OCI-M1 (cell line): ENCODE measurements at places on chromosomes 3 and 15.

GRCh38 chr3:38925351-38925750, 109.3 kb upstream of the SCN10A start:
- DNase-seq, result no peak

- no peak for DNase-seq
These were observed 188.6 kb upstream of the TBL1XR1 start for GRCh38 chr3:177385831-177386301.

GRCh38 chr3:119428538-119428937, 34.9 kb downstream of the TMEM39A start:
- DNase-seq, result peak; percentile 11

DNA sequence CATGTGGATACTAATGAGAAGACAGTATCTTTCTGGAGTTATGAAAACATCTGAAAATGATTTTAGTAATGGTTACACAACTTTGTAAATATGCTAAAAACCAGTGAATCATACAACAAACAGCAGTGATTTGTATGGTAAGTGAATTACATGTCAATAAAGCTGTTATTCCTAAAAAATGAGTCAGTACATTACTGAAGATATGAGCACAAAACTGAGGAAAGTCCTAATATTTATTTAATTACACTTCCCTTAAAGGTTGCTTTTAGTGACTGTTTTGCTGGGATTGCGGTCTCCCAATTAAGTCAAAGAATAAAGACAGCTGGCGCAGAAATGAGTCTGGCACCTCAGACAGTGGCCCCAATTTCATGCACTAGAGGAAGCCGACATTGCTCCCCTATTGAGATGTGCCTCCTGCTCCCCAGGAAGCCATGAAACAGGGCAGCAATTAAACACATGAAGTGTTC, 50.9 kb upstream of the FSIP1 start:
- no peak for DNase-seq

GRCh38 chr15:101242999-101243336, 8.9 kb downstream of the CHSY1 start:
- DNase-seq, result no peak

DNA sequence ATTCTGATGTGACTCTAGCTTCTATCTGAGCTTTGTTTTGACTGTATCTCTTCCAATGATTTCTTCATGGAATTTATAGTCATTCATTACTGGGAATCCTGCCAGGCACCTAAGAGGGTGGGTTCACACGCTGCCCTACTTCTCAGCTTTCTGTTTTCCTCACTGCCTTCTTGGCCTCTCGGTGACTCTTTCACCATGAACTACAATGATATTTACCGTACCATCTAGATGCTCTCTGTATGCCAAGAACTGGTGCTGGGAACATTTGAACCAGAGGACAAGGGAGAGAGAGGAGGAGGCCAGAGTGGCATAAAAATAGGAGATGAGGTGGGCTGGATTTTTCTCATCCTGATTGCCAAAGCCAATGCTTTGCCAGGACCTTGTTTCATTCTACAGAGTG, 280.0 kb upstream of the P2RY1 start:
- no peak for DNase-seq

DNA sequence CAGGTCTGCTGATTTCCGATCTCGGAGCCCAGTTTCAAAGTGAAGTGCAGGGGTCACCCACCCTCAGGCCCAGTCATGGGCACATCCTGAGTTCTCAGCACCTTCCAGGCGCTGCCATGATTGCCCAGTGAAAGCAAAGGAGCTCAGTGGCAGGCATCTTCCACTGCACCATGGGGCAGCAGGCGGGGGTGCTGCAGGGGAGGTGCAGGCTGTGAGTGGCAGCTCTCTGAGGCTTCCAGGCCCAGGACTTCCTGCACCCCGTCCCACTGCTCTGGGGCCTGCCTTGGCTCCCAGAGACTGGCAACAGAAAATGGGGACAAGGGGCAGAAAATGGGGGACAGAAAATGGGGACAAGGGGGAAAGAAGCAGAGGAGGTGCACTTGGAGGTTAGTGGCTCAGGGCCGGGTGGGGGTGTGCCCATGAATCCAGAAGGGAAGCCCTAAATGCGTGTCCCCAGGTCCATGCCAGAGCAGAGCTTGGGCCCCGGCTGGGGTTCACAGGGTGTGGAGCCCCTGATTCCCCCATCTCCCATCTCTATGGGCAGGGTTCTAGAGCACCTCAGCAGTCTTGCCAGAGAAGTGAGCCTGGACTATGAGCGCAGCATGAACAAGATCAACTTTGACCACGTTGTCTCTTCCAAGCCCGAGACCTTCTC, 28.0 kb downstream of the DNAH1 start:
- DNase-seq, result no peak

DNA sequence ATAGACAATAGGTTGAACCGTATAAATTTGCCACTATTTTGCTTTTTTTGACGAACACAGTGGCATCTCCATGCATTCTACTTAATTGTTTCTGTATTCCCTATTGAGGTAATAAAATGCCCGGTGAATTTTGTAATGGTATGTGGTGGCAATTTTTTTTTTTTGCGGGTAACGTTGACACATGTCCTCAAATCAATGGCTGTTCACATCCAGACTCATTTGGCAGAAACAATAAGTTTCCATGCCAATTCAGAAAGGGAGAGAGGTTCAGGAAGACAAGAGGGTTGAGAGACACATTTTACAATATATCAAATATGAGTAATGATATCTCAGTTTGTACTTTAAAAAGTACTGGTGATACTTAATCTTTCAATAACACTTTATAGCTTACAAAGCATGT, 463.9 kb downstream of the WDR72 start:
- no peak for DNase-seq

GRCh38 chr3:124156866-124157712, 165.2 kb upstream of the ROPN1 start:
- no peak for DNase-seq

DNA sequence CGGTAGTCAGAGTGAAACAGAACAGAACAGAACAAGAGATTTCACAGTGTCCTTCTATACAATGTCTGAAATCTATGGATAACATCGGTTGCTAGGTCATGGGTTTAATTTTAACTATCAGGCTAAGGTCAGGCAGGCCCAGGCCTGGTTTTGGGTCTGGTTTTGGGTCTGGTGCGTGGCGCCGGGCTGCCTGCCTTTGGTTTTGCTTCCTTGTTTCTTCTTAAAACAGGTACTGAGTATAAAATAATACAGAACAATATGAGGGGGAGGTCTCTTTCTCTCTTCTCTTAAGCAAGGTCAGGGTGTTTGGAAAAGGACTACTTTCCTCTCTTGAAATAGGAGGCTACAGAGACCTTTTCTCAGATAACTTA, 1.4 kb downstream of the AEN start:
- DNase-seq, result no peak

DNA sequence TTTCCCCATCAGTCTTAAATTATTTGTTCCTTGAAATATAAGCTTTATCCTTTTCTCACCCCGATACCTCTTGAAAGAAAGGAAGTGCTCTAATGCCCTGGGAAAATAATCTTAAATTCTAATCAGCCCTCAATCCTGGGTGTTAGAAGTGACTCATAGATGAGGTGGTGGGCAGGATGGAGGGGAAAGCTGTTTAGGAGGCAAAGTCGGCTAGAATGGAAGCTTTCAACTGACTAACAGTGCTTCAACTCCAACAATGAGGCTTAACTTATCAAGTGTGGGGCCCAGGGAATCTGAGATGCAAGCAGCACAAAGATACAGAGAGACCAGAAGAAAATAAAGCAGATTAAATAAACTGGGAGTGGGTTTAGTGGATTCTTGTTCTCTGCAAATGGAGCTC, 175.8 kb downstream of the EPHB1 start:
- no peak for DNase-seq

DNA sequence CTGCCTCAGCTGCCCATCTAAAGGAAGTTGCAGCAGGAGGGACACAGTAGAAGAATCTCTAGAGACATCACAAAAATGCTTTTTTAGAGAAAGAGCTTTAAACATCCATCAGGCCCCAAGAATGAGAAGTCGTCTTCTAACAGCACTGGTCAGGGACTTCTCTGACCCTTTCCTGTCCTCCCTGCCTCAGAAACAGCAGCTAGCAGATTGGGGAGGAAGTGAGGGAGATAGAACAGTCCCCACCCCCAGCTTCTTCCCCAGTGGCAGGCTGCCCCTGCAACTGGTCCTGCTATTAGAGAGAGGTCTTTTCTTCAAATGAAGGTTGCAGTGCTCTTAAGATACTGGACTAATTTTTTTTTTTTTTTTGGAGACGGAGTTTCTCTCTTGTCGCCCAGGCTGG, 55.1 kb downstream of the PDE8A start:
- DNase-seq, result no peak

GRCh38 chr3:78977073-78977472, 790.7 kb downstream of the ROBO1 start:
- DNase-seq, result no peak

GRCh38 chr15:100125401-100126191, 216.2 kb downstream of the ADAMTS17 start:
- no peak for DNase-seq

DNA sequence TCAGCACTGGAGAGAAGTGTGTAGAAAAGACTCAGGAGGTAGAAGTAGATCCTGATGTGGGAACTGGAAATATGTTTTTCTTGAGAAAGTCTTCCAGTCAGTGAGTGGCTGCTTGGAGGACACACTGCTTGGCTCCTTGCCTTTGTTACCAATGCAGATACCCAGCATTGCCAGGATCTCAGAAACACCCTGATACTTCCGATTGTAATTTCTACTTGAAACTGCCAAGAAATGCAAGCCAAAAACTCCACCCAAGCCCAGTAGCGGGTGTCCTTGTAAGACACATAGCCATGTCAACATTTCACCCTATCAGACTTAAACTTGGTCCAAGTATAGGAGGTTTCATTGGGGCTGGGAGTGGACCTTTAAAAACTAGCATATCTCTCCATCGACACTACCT, 141.8 kb downstream of the ALDH1A2 start:
- DNase-seq, result no peak

GRCh38 chr3:194632809-194633348, 340 bp downstream of the TMEM44 start:
- DNase-seq, result peak; percentile 35

- peak; percentile 73 for DNase-seq
These were observed 6.9 kb downstream of the PLXND1 start for GRCh38 chr3:129599607-129600006.

DNA sequence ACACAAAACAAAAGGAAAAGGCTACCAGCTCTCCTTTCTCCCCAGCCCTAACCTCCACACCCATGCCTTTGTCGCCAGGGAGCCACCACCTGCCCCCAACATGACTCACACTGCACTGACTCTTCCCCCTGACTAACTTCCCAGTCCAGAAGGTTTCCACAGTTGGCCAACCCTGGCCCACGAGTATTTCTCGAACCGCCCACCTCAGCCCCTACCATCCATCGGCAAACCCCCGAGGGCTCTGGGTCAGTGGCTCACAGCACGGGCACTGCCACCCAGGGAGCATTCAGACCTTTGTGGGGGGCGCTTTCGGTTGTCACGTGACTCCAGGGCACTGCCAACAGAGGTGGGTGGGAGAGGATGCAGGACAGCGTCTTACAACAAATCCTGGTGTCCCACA, 152.3 kb downstream of the LRRC28 start:
- DNase-seq, result no peak

- peak; percentile 26 for DNase-seq
These were observed 95.3 kb downstream of the ITPR1 start for GRCh38 chr3:4588466-4588865.

GRCh38 chr15:48006031-48006511, 114.7 kb upstream of the SLC24A5 start:
- no peak for DNase-seq

- peak; percentile 25 for DNase-seq
These were observed 83.5 kb upstream of the NAALADL2 start for GRCh38 chr3:174775603-174776002.

- no peak for DNase-seq
These were observed 1077.8 kb downstream of the ZPLD1 start for GRCh38 chr3:103512595-103512994.

- DNase-seq, result peak; percentile 2
These were observed 449.6 kb downstream of the MECOM start for GRCh38 chr3:169213956-169214355.

DNA sequence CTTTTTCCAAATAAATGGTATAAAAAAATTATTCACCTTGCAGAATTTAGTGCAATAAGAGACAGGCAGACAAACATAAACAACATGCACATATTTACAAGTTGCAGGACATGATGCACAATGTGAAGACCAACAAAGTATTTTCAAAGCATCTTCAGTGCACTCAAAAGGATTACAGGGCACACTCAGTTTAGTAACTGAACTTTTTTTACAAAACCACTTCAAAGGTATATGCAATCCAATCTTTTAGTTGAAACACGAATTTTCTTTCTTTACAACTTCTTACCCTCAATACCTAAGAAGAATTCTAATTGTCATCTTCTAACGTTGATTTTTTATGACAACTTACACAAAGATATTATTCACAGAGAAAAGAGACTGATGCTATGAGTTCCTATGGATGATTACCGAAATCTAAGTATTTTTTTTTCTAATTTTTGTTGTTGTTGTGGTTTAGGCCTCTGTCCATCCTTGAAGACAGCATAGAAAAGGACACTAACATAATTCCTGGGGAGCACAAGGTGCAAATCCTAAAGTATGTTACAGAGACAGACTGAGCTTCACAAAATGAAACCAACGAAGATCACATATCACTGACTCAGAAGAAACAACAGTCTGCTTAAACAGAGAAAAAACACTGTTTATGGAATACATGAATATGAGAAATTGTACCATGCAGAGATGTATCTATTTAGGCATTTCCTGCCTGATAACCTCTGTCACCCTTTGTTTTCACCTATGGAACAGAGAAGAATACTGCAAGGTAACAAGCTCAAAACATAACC, 50.3 kb downstream of the ZMAT3 start:
- peak; percentile 35 for DNase-seq

GRCh38 chr3:129793319-129793718, 100.2 kb downstream of the TMCC1 start:
- DNase-seq, result no peak

DNA sequence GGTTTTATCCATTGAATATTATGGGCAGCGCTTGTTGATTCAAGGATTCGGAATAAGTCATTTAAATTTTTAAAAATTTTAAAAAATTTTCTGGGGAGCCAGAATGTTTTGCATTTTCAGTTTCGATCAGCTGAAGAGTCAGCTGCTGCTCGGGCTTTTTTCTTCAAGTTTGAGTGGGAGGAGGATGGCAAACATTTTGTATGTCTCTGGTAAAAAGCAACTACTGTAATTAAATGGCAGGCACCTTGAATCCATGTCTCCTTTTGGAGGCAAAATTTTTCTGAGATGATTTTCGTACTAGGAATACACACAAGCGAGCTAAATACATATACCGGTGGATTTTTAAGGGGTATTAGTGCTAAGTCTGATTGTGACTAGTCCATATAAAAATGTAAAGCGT, 612 bp downstream of the C3orf38 start:
- peak; percentile 78 for DNase-seq

GRCh38 chr15:34986326-34986725, 1.8 kb downstream of the ZNF770 start:
- no peak for DNase-seq
